Transverse colon (tissue), 4 donors: ENCODE measurements at places on chromosomes 5 and 9. TPM values are rescaled to one million over a fixed set of nuclear protein-coding genes. Genes with fewer than 3 reads are reported as not detected.

- H3K36me3 ChIP-seq: no peaks in the 10 kb centered on the region
- no peak overlapping the region for H3K27ac ChIP-seq
- no peaks in the 10 kb centered on the region for H3K27me3 ChIP-seq
- H3K4me1 ChIP-seq: peaks cover 12% of the 10 kb centered on the region
- DNase-seq: no peak
Measured at GRCh38 chr5:127826011-127826410, 122.8 kb downstream of the CCDC192 start.

GRCh38 chr9:120966013-120966369, 39.4 kb upstream of the TRAF1 start:
- no peak for DNase-seq
- H3K27ac ChIP-seq: peak overlapping the region; percentile 12
- H3K4me3 ChIP-seq: no peak overlapping the region
- H3K36me3 ChIP-seq: no peaks in the 10 kb centered on the region
- H3K4me1 ChIP-seq: no peaks in the 10 kb centered on the region
- H3K27me3 ChIP-seq: no peaks in the 10 kb centered on the region

GRCh38 chr5:44332285-44332971, 56.8 kb downstream of the FGF10 start:
- no peak overlapping the region for H3K4me3 ChIP-seq
- no peak overlapping the region for H3K27ac ChIP-seq
- no peaks in the 10 kb centered on the region for H3K4me1 ChIP-seq

- no peak overlapping the region for H3K4me3 ChIP-seq
- H3K4me1 ChIP-seq: peaks cover 8% of the 10 kb centered on the region
- DNase-seq: no peak
- no peaks in the 10 kb centered on the region for H3K36me3 ChIP-seq
- no peaks in the 10 kb centered on the region for H3K27me3 ChIP-seq
- H3K27ac ChIP-seq: no peak overlapping the region
Measured at GRCh38 chr5:158050421-158050820, 191.5 kb upstream of the CLINT1 start.

GRCh38 chr5:99088309-99088708, 159.5 kb upstream of the CHD1 start:
- H3K27ac ChIP-seq: no peak overlapping the region
- H3K4me1 ChIP-seq: no peaks in the 10 kb centered on the region
- no peaks in the 10 kb centered on the region for H3K36me3 ChIP-seq
- DNase-seq: no peak
- no peak overlapping the region for H3K4me3 ChIP-seq
- peaks cover 5% of the 10 kb centered on the region for H3K27me3 ChIP-seq

DNA sequence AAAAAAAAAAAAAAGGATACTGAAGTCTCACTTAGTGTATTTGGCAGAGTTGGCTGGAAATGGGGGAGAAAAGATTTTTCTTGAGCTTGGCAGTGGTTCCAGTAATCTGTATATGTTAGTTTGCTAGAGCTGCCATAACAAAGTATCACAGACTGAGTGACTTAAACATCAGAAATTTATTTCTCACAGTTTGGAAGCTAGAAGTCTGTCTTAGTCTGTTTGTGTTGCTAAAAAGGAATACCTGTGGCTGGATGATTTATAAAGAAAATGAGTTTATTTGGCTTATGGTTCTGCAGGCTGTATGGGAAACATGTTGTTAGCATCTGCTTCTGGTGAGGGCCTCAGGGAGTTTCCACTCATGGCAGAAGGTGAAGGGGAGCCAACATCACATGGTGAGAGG, 89.6 kb upstream of the CEP78 start:
- peaks cover 7% of the 10 kb centered on the region for H3K4me1 ChIP-seq
- no peak for DNase-seq
- H3K36me3 ChIP-seq: no peaks in the 10 kb centered on the region
- no peak overlapping the region for H3K27ac ChIP-seq
- H3K27me3 ChIP-seq: no peaks in the 10 kb centered on the region

GRCh38 chr9:116420993-116421538, 266.0 kb upstream of the TRIM32 start:
- H3K4me3 ChIP-seq: no peak overlapping the region
- no peaks in the 10 kb centered on the region for H3K27me3 ChIP-seq
- H3K4me1 ChIP-seq: no peaks in the 10 kb centered on the region
- H3K36me3 ChIP-seq: no peaks in the 10 kb centered on the region
- H3K27ac ChIP-seq: no peak overlapping the region
- no peak for DNase-seq

DNA sequence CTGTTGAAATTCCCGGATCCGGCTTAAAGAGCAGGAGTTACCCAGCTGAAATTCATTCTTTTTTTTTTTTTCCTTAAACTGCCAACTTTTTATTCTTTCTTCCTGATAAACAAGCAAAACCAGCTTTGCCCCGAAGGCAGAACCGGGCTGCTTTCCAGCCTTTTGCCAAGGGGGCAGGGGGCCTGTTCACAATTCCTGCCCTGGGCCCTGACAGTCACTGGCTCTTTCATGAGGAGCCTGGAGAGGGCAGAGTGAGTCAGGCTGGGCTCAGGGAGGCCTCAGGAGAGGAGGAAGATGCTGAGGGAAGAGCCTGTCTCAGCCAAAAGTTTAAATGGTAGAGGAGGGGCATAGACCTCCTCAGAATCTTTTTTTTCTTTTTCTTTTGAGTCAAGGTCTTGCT, 4.8 kb downstream of the GLIPR2 start:
- H3K4me1 ChIP-seq: peaks cover 33% of the 10 kb centered on the region
- no peak for DNase-seq
- no peaks in the 10 kb centered on the region for H3K36me3 ChIP-seq
- no peaks in the 10 kb centered on the region for H3K27me3 ChIP-seq

DNA sequence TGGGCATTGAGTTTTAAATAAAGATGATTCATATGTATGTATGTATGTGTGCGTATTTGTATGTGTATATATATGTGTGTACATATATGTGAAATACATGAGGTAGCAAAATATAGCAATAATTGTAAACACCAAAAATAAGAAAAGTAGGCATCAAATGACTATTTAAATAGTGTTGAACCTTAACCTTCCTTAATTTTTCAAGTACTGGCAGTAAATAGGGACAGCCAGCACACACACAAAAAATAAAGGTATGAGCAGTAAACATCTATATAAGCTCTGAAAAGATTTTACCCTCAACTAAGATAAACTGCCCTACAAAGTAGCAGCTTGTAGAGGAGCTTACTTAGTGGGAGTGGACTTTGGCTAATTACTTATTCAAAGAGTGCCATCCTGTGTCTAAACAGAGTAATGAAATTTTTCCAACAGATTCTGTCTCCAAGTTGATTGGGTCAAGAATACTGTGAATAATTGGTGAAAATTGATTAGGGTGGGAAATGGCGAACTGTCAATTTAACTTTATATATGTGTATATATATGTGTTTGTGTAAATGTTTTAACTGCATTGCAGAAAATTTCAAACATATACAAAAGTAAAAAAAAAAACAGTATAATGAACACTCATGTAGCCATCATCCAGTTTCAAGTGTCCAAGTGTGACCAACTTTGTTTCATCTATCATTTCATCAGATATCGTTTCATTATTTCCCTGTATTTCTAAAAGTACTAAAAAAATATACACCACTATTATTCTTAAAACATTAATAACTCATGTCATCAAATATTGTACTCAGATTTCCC, 2.0 kb upstream of the ADAMTS6 start:
- peak overlapping the region; percentile 50 for H3K4me3 ChIP-seq
- H3K4me1 ChIP-seq: peaks cover 9% of the 10 kb centered on the region
- H3K27ac ChIP-seq: peak overlapping the region; percentile 85

DNA sequence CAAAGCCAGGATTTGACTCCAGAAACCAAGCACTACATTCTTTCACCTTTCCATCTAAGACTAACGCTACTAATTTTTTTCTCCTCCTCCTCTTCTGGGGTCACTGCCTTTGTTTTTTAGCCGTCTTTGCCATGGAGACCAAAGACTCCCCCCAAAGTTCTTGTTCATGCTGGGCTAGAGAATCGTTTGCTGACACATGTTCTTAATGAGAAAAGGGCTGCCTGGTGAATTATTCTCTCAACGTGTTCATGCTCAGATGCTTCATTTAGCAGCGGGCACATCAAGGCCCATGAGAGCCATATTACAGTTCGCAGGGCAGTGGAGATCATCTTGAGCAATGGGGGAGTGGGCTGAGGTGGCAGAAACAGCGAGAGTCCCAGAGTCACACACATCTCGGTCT, 134.9 kb downstream of the SLIT3 start:
- H3K27ac ChIP-seq: no peak overlapping the region
- DNase-seq: no peak
- no peak overlapping the region for H3K4me3 ChIP-seq
- H3K36me3 ChIP-seq: no peaks in the 10 kb centered on the region
- no peaks in the 10 kb centered on the region for H3K4me1 ChIP-seq
- no peaks in the 10 kb centered on the region for H3K27me3 ChIP-seq

- H3K27ac ChIP-seq: no peak overlapping the region
- DNase-seq: no peak
- no peaks in the 10 kb centered on the region for H3K4me1 ChIP-seq
- H3K36me3 ChIP-seq: no peaks in the 10 kb centered on the region
- H3K27me3 ChIP-seq: no peaks in the 10 kb centered on the region
Measured at GRCh38 chr9:87309236-87309635, 188.4 kb upstream of the DAPK1 start.

- no peaks in the 10 kb centered on the region for H3K27me3 ChIP-seq
- DNase-seq: no peak
- H3K4me3 ChIP-seq: no peak overlapping the region
- H3K4me1 ChIP-seq: no peaks in the 10 kb centered on the region
- no peak overlapping the region for H3K27ac ChIP-seq
Measured at GRCh38 chr5:66377747-66378146, 218.4 kb upstream of the MAST4 start.

DNA sequence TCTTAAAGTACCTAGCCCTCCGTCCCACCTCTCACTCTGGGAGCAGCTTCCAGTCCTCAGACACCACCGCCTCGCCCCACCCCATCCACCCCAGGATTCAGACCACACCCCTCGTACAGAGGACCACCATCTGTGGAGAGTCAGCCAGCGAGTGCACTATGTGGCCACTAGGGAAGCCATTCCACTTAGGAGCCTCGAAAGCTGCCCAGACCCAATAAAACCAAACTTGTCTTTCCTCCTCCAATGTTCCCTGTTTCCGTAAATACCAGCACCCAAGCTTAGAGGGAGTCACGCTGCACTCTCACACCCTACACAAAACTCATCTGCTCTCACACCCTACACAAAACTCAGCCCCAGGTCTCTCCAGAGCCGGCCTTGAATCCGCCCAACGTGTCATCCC, 1.9 kb downstream of the GCNT4 start:
- H3K27me3 ChIP-seq: no peaks in the 10 kb centered on the region
- H3K4me1 ChIP-seq: peaks cover 11% of the 10 kb centered on the region
- no peak overlapping the region for H3K27ac ChIP-seq
- H3K36me3 ChIP-seq: no peaks in the 10 kb centered on the region
- DNase-seq: no peak

The TLR4 gene
- total RNA-seq: 9.0 TPM

The TSSK1B gene
- 0.20 TPM for total RNA-seq

The OR2V2 gene
- total RNA-seq: not detected

The EQTN gene
- total RNA-seq: 0.64 TPM

The BTNL3 gene
- total RNA-seq: 47.6 TPM
